ENCODE measurements at places on chromosomes 4 and X.
A peak's percentile ranks its signal among the peaks of the same experiment; 100 is the strongest.

DNA sequence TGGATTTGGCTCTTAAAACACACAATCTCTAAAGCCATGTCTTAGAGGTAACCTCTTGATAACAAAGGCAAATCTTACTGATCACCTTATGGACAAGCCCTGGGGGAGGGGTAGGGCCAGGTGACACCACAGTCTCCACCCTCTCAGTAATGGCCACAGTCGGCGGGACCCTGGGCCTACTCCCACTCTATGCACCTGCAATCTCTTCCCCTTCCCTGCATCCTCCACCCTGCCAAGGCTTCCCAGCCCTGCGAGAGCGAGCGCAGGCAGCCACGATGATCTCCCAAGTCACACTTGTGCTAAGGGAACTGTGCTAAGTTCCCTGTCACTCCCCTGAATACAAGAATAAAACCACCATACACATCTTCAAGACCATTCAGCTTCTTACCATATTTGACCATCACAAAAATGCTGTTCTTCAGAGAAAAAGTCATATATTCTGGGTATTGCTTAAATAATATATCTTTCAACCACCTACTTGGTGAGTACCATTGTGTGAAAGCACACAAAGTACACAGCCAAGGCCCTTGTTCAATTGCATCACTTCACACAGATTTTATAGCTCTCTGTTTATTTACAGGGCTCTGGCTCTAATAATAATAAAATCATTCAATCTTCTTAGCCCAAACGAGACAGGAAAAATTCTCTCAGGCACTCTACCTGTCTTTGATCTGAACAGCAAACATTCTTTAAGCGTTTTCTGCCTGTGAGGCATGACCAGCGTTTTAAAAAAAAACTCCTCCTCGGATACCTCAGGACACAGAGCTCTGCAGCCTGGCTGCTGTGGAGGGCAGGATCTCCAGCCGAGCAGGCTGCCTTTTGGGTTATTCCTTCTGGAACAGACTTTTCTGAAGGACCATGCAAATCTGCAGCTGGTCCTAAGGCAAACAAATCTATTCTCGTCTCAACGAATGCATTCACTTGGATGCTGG lies 115.7 kb upstream of the MAP3K15 start:
- no peak for DNase-seq

DNA sequence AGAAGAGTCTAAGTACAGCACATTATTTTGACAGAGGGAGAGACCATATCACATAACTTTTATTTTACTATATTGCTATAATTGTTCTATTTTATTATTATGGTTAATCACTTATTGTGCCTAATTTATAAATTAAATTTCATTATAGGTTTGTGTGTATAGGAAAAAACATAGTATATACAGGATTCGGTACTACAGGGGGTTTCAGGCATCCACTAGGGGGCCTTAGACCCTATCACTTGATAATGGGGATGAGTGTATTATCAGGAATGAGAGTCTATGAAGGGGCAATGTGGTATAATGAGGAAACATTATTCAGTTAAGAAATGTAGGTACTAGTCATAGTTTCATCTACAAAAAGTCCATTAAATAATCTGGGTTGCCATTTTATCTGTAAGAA lies 833.1 kb downstream of the C4orf33 start:
- no peak for DNase-seq

- DNase-seq: no peak
Measured at GRCh38 chrX:46676399-46677356, 82.2 kb downstream of the SLC9A7 start.

DNA sequence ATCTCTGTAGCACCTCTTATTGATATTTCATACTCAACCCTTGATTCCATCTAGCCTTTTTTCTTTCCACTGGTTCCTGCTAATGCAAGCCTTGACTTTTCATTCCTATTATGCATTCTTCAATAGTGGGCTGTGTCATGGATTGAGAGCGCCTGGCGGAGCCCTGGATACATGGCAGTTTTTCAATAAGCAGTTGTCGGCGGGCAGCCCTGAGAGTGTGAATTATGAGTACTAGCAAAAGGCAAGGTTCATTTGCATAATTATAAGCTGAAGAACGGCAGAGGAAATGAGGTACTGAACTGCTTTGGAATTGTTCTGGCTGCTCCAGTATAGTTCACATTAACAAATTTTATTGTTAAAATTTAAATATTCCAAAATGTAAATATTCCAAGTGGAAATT lies 339.7 kb upstream of the VCX start:
- DNase-seq: no peak

DNA sequence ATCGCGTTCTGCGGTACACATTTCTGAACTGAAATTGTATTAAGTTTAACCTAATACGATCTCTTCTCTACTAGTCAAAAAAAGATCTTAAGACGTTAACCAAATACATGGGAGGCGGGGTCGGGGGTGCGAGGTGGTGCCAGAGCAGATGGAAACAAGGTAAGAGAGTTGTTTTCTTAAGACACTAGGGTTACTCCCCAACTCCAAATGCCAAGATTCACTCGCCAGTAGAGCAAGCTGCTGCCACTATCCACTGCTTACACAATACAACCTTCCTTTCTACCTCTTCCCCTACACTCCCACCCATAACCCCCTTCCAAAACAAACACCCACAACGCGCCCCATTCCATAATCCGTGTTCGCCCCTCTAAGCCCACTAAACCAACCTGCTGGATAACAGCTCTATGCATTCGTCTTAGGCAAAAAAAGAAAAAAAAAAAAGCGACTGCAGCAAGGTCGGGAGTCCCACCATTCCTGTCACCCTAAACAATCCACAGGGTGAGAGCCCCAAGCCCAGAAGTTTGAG lies 1.3 kb downstream of the LCORL start:
- DNase-seq: peak; percentile 6

DNA sequence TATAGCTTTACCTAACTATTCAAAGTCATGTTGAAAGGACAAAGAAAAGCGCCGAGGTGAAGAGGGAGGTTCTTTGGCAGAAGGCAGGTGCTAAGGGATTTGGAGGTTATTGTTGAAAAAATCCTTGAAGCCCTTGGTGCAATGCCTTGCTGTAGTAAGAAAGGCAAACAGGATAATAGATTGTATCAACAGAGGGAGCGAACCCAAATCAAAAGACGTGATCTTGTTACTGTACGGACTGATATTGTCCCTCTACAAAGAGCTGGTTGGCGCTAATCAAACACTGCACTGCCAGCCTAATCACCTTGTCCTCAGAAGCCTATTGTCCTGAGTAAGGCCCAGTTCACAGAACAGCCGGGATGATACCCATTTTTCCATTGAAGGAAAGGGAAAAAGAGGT lies 182.9 kb downstream of the ZIC3 start:
- no peak for DNase-seq

GRCh38 chr4:73979407-73979957 lies 2.3 kb downstream of the PF4 start:
- DNase-seq: no peak

- no peak for DNase-seq
Measured at GRCh38 chr4:107187091-107187490, 151.0 kb upstream of the DKK2 start.

DNA sequence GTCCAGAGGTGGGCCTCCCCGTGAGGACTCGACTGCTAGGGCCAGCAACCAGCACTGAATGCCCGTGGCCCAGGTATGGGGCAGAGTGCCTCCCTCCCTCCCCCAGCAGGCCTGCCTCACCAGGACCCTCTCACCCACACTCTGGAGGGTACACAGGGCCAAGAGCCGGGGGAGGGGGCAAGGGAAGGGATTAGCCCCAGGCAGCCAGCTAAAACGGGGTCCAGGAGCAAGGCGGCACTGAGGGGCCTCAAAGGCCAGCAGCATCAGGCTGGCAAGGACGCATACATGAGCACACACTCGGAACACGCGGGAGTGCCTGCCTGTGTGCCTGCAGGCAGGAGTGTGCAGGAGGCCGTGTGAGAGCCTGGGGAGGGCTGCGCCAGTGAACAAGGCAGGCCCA lies 18.3 kb upstream of the DUSP9 start:
- DNase-seq: no peak

DNA sequence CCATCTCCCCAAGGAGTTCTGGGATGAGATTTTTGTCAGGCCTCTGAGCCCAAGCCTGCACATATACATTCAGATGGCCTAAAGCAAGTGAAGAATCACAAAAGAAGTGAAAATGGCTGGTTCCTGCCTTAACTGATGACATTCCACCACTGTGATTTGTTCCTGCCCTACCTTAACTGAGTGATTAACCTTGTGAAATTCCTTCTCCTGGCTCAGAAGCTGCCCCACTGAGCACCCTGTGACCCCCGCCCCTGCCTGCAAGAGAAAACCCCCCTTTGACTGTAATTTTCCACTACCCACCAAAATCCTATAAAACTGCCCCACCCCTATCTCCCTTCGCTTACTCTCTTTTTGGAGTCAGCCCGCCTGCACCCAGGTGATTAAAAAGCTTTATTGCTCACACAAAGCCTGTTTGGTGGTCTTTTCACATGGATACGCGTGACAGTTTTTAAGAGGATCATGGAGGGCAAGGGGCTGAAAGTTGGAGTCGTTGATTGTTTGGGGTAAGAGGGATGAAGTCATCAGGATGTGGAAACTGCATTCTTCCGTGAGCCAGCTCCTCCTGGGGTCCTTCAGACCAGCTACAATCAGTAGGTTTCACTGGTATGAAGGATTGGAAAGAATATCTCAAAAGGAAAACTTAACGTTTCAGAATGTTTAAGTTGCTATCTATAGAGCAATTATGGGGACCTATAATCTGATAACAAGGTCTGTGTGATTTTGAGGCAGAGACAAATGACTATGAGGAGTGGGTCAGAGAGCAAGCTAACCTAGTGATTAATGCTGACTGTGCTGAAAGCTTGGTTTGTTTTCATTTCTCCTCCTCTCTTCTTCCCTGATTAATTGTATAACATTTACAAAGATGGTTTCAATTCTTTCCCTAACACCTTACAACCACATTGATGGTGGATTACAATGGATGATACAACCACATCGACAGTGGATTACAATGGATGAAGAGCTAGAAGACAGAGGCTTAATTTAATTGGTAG lies 28.6 kb upstream of the MAGEA11 start:
- DNase-seq: no peak

DNA sequence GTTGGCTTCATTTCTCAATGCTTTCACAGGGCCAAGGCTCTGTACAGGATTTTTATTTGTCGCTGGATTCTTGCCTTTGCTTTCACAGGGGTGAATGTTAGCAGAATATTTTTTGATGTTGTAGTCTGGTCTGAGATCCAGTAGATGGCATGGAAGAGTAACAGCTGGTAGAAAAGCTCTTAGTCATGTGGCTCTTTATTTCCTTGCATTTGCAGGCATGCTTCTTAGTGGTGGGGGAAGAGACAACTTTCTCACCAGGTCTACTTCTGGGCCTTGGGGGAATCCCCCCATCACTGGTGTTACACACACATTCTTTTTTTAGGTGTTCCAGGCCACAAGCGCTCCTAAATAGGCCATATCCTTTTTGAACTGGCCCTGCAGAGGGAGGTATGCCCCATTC lies 58.2 kb upstream of the DKK2 start:
- DNase-seq: no peak

GRCh38 chrX:46575586-46575985 lies 2.0 kb downstream of the CHST7 start:
- DNase-seq: no peak

DNA sequence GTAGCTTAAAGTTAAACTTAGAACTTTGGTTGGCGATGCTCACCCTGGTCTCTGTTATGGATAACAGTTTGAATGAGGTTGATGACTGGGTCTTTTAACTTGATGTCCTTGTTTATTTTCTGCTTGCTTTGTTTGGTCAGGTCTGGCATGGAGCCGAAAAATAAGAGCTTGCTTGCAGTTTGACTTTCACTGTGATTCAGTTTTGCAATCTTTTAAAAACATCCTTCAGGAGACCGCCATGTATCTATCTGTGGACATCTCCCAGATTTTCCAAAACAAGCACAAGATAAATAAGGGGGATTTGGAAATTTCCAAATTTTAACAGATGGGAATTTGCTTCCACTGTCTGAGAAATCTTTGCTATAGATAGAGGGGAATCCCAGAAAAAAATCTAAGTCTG lies 246.7 kb downstream of the PALLD start:
- DNase-seq: no peak

DNA sequence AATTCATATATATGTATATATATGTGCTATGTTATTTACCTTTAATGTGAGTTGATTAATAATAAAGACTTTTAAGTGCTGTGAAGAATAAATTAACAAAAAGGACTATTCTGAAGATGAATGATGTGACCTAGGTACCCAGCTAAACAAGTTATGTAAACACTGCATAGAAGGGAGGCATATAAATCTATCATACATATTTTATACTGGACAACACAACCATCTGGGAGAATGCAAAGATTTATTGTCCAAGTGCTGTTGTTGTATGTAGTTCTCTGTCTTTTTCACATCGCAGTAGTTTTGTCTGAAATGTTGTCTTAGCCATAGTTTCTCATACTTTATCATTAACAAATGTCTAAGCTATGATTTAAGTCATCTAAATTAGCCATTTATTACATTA lies 337.6 kb downstream of the PCDH18 start:
- DNase-seq: no peak

GRCh38 chr4:76187152-76187551 lies 26.5 kb downstream of the SCARB2 start:
- DNase-seq: no peak

- DNase-seq: no peak
Measured at GRCh38 chr4:139817657-139818452, 152.2 kb downstream of the MGST2 start.

Measured in hematopoietic multipotent progenitor cell treated with erythropoietin and hydrocortisone succinate and interleukin-3 and kit ligand, for 15 days (in vitro differentiated cells).